ENCODE measurements at places on chromosomes 11 and 22. TPM values are rescaled to one million over a fixed set of nuclear protein-coding genes. Genes with fewer than 3 reads are reported as not detected.

- H3K36me3 ChIP-seq, result no peaks in the 10 kb centered on the region
- peaks cover 13% of the 10 kb centered on the region for H3K4me1 ChIP-seq
- H3K27me3 ChIP-seq, result no peaks in the 10 kb centered on the region
- peak overlapping the region; percentile 7 for H3K27ac ChIP-seq
- no peak for DNase-seq
These were observed 24.1 kb upstream of the GRAMD4 start for GRCh38 chr22:46596032-46596441.

GRCh38 chr11:14522245-14522644, 2.1 kb upstream of the PSMA1 start:
- DNase-seq, result no peak
- no peaks in the 10 kb centered on the region for H3K4me1 ChIP-seq
- H3K27me3 ChIP-seq, result no peaks in the 10 kb centered on the region

DNA sequence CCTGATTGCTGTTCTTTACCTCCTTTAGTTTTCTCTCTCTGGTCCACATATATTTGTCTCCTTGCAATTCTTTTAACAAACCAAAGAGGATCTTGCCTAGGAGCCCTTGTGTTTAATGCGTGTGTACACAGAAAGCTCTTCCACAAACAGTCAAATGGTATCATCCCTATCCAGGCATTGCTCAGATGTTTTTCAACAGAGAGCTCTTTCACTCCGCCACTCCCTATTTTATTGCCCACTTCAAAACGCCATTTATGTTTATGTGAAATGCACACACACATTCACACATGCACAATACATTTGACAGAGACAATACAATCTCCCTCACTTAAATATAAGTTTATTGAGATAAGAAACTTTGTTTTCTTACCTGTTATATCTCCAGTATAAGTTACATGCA, 4.7 kb downstream of the OR5AP2 start:
- H3K36me3 ChIP-seq, result no peaks in the 10 kb centered on the region
- H3K27ac ChIP-seq, result no peak overlapping the region
- H3K4me1 ChIP-seq, result no peaks in the 10 kb centered on the region
- no peak for DNase-seq
- no peak overlapping the region for H3K4me3 ChIP-seq

- H3K27ac ChIP-seq, result no peak overlapping the region
- H3K36me3 ChIP-seq, result no peaks in the 10 kb centered on the region
- H3K4me3 ChIP-seq, result no peak overlapping the region
- H3K4me1 ChIP-seq, result no peaks in the 10 kb centered on the region
These were observed 42.8 kb upstream of the ALKBH3 start for GRCh38 chr11:43837879-43838278.

GRCh38 chr22:45552580-45553350, 50.1 kb downstream of the FBLN1 start:
- peak overlapping the region; percentile 37 for H3K27ac ChIP-seq
- H3K27me3 ChIP-seq, result no peaks in the 10 kb centered on the region
- no peak overlapping the region for H3K4me3 ChIP-seq
- DNase-seq, result peak; percentile 41
- H3K36me3 ChIP-seq, result no peaks in the 10 kb centered on the region
- H3K4me1 ChIP-seq, result no peaks in the 10 kb centered on the region

DNA sequence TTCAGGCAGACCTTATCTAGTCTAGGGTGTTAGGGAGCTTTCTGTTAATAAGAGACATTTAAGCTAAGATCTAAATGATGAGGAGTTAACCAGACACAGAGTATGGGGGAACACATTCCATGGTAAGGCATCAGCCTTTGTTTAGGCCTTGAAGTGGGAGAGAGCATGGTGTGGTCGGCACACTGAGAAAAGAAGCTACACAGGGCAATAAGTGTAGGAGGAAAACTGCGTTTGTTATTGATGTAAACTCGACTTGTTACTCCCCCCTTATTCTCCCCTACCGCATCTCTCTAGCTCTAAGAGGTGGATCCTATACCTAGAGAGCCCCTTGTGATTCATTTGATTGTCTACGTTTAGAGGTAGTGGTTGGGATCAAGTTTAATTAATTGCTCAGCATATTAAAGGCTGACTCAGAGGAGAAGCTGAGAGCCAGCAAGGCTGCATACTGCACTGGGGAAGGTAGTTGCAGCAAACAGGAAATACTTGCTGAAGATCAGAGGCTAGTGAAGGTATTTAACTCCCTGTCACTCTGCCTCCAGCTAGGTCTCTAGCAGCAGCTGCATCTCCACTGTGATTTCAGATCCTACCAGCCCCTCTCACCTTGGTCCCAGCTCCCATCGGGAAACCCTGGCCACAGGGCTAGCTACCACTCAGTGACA, 86.8 kb upstream of the TEAD1 start:
- DNase-seq, result no peak
- H3K36me3 ChIP-seq, result no peaks in the 10 kb centered on the region
- H3K4me3 ChIP-seq, result no peak overlapping the region
- no peaks in the 10 kb centered on the region for H3K4me1 ChIP-seq
- H3K27ac ChIP-seq, result no peak overlapping the region
- H3K27me3 ChIP-seq, result no peaks in the 10 kb centered on the region

The LDHAL6A gene
- not detected for total RNA-seq

GRCh38 chr11:44575288-44575672, 9.8 kb downstream of the CD82 start:
- H3K4me1 ChIP-seq, result no peaks in the 10 kb centered on the region
- H3K4me3 ChIP-seq, result no peak overlapping the region
- no peak for DNase-seq

- no peak overlapping the region for H3K4me3 ChIP-seq
- peaks cover 16% of the 10 kb centered on the region for H3K4me1 ChIP-seq
- H3K27me3 ChIP-seq, result peaks cover 11% of the 10 kb centered on the region
- H3K36me3 ChIP-seq, result no peaks in the 10 kb centered on the region
- no peak overlapping the region for H3K27ac ChIP-seq
These were observed 36.6 kb upstream of the CREB3L1 start for GRCh38 chr11:46240861-46241260.

- no peaks in the 10 kb centered on the region for H3K36me3 ChIP-seq
- H3K4me1 ChIP-seq, result peaks cover 5% of the 10 kb centered on the region
- H3K4me3 ChIP-seq, result peak overlapping the region; percentile 81
- no peak overlapping the region for H3K27ac ChIP-seq
These were observed 516 bp downstream of the NEU3 start for GRCh38 chr11:74989260-74989638.

The SLC29A2 gene
- total RNA-seq, result 20.2 TPM

GRCh38 chr22:36913427-36914389, at the start of gene CSF2RB:
TSS of gene CSF2RB (plus strand) at chr22:36913628. CDS start at chr22:36922208, 8,580 bp downstream.
- no peaks in the 10 kb centered on the region for H3K27me3 ChIP-seq
- peak; percentile 32 for DNase-seq
- H3K27ac ChIP-seq, result peak within 1 kb of the TSS; percentile 33
- H3K36me3 ChIP-seq, result no peaks in the 10 kb centered on the region
- no peaks in the 10 kb centered on the region for H3K4me1 ChIP-seq

DNA sequence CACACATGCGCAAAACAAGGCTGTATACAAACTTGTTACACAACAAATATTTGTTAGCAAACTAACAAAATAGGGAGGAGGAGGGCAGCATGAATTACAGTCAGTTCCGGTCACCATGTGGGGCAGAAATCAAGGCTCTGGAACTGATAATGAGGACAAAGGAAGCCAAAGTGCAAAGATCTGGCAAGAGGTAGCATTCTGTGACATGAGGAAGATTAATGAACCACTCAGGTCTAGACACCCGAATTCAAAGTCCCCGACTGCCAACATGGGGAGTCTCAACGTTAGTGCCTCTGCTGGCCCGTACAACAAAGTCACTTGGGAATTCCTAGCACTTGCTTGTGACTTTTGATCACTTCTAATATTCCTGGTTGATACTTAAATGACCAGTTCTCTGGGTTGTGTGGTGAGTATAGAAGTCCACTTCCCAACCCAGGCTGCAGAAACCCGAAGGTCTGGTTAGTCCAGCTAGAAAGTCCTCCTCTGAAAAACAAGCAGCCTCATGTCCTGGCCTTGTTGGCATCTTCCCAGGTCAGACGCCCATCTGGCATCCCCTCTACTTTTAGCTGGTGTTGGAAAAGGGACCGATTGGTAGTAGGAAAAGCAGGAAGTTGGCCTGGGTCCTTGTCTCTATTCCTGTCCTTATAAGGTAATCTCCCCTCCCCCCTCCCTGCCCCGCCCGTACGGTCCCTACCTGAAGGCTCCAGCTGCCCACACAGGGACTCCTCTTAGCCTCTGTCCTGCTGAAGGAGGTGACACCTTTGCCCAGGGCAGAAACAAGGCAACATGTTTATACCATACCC, 1.6 kb downstream of the SUN2 start:
- peaks cover 10% of the 10 kb centered on the region for H3K4me1 ChIP-seq
- peak overlapping the region; percentile 69 for H3K4me3 ChIP-seq
- H3K36me3 ChIP-seq, result peaks cover 22% of the 10 kb centered on the region
- peak overlapping the region; percentile 96 for H3K27ac ChIP-seq
- H3K27me3 ChIP-seq, result no peaks in the 10 kb centered on the region

The CCDC179 gene
- total RNA-seq, result not detected

- H3K4me1 ChIP-seq, result no peaks in the 10 kb centered on the region
- DNase-seq, result no peak
- H3K36me3 ChIP-seq, result no peaks in the 10 kb centered on the region
- no peak overlapping the region for H3K27ac ChIP-seq
- no peaks in the 10 kb centered on the region for H3K27me3 ChIP-seq
- H3K4me3 ChIP-seq, result no peak overlapping the region
These were observed 46.3 kb downstream of the NNMT start for GRCh38 chr11:114342476-114342875.

DNA sequence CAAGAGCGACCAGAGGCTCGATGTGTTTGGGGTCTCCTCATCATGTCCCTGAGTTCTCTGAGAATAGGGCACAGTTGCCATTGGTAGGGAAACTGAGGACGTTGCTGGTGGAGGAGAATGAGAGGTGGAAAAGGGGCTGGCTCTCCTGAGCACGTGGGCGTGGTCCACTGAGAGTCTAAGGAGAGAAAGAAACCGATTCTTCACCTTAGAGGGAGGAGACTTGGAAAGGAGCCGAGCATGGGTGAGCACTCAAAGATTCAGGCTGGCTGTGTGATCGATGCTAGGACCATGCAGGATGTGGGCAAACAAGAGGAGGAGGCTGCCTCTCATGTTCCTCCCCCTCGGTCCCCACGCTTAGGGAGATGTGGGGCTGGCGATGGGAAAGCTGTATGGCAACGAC, 19.8 kb upstream of the TLCD5 start:
- no peaks in the 10 kb centered on the region for H3K27me3 ChIP-seq
- peak; percentile 77 for DNase-seq
- no peaks in the 10 kb centered on the region for H3K36me3 ChIP-seq
- peak overlapping the region; percentile 55 for H3K27ac ChIP-seq

GRCh38 chr11:13440100-13440855, 22.7 kb downstream of the BTBD10 start:
- peak; percentile 39 for DNase-seq
- no peak overlapping the region for H3K4me3 ChIP-seq
- no peaks in the 10 kb centered on the region for H3K36me3 ChIP-seq
- H3K4me1 ChIP-seq, result no peaks in the 10 kb centered on the region
- peak overlapping the region; percentile 10 for H3K27ac ChIP-seq

DNA sequence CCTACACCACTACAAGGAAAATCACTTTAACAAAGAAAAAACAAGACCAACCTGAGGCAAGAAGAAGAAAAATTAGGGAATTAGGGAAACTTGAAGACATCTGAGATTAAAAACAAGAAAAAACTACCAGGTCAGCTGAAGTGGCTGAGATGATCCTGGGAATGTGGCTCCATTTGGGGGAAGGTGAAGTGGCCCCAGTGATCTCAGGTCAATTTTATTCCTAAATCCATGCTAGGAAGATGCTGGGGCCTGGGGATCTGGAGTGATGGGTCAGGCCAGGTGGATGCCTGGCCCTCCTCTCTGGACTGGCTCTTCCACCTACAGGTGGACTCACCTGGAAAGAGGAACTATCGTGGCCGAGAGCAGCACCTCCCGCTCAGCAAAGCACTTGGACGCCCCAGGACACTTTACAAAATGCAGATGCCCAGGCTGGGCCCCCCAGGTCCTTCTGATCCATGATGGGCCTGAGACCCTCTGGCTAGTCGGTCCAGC, 6.7 kb downstream of the TOP3B start:
- no peaks in the 10 kb centered on the region for H3K27me3 ChIP-seq
- no peak overlapping the region for H3K27ac ChIP-seq
- H3K4me3 ChIP-seq, result no peak overlapping the region
- no peaks in the 10 kb centered on the region for H3K4me1 ChIP-seq
- H3K36me3 ChIP-seq, result peaks cover 14% of the 10 kb centered on the region

The MS4A6E gene
- total RNA-seq, result not detected

The OR4C6 gene
- total RNA-seq, result not detected

DNA sequence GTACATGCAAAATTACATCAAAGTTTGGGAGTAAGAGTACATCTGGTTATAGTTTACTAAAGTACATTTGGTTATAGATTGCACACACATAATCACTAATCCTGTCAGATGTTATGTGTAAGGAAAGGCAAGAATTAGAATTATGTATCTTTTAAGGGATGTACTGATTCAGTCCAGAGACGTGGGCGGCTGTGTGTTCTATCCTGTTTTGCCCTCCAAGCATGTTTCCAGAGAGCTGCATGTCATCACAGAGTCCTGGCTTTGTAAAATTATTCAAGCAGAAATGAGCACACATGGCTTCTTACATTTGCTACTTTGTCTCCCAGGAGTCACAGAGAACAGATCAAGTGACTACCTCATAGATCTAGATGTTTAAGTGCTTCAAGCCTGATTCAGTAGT, 33.2 kb upstream of the CEP126 start:
- H3K4me3 ChIP-seq, result no peak overlapping the region
- no peak overlapping the region for H3K27ac ChIP-seq
- H3K36me3 ChIP-seq, result no peaks in the 10 kb centered on the region
- H3K4me1 ChIP-seq, result no peaks in the 10 kb centered on the region
- no peaks in the 10 kb centered on the region for H3K27me3 ChIP-seq

DNA sequence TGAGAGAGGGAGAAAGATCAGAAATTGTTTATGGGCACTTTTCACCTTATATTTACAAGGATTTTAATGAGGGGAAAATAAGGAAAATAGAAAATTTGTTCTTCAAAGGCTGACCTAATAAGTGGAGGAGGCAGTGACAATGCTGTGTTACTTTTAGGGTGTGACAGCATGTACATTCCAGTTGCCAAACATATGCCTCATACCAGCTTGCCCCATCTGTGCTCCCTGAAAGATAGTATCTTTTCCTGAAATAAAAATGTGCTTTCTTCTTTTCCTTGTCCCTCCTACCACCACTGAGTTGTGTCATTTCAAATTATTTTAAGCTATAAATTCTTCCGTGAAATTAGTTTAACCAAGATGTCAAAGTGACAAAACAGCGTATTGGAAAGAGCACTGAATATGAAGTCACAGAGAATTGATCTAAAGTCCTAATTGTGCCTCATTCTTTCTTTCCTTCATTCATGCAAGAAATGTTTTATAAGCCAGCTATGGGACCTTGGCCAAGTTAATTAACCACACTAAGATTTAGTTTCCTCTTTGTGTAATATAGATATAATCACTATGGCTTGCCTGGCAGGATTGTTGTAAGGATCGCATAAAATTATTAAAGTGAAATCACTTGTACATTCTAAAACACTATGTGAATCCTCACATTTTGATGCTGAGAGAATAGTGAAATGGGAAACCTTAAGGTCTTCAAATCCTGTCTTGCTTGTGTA, 1307.5 kb upstream of the TENM4 start:
- H3K27ac ChIP-seq, result no peak overlapping the region
- H3K4me3 ChIP-seq, result no peak overlapping the region
- H3K36me3 ChIP-seq, result no peaks in the 10 kb centered on the region
- H3K4me1 ChIP-seq, result no peaks in the 10 kb centered on the region

The RNF26 gene
- 46.6 TPM for total RNA-seq
